ENCODE measurements at places on chromosomes 5 and 9.
A peak's percentile ranks its signal among the peaks of the same experiment; 100 is the strongest.

GRCh38 chr9:109517901-109518377, 19.8 kb upstream of the PTPN3 start:
- H3K27me3 ChIP-seq, result peaks cover 6% of the 10 kb centered on the region
- H3K36me3 ChIP-seq, result no peaks in the 10 kb centered on the region
- H3K4me3 ChIP-seq, result no peak overlapping the region
- no peaks in the 10 kb centered on the region for H3K4me1 ChIP-seq
- no peak overlapping the region for H3K27ac ChIP-seq
- DNase-seq, result no peak

GRCh38 chr5:158514986-158515359, 584.7 kb downstream of the EBF1 start:
- H3K4me1 ChIP-seq, result peaks cover 19% of the 10 kb centered on the region
- H3K36me3 ChIP-seq, result no peaks in the 10 kb centered on the region
- no peak overlapping the region for H3K27ac ChIP-seq
- no peak for DNase-seq
- H3K27me3 ChIP-seq, result no peaks in the 10 kb centered on the region
- no peak overlapping the region for H3K4me3 ChIP-seq

- H3K4me3 ChIP-seq, result no peak overlapping the region
- no peaks in the 10 kb centered on the region for H3K27me3 ChIP-seq
- no peaks in the 10 kb centered on the region for H3K4me1 ChIP-seq
- no peak for DNase-seq
Measured at GRCh38 chr9:4654538-4654937, 7.6 kb upstream of the PLPP6 start.

DNA sequence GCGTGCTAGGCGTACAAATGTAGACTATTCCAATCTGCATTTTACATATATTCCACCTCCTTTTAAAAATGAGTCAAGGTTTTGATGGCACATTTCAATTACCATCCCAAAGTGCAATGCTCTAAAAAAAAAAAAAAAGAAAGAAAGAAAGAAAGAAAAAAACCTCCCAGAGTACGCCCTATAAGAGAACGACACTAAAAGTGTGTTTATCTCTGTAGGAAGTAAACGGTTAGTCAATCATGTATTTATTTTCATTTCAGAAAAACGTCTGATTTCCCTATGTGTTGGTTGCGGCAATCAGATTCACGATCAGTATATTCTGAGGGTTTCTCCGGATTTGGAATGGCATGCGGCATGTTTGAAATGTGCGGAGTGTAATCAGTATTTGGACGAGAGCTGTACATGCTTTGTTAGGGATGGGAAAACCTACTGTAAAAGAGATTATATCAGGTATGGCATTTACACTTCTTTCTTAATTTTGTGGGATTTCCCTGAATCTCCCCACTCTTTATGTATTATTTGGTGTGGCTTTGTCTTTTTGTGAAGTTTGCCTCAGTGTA, 1.1 kb downstream of the ISL1 start:
- no peaks in the 10 kb centered on the region for H3K36me3 ChIP-seq
- peaks cover 27% of the 10 kb centered on the region for H3K4me1 ChIP-seq
- H3K27ac ChIP-seq, result no peak overlapping the region
- H3K27me3 ChIP-seq, result peaks cover 100% of the 10 kb centered on the region
- H3K4me3 ChIP-seq, result no peak overlapping the region
- DNase-seq, result no peak

DNA sequence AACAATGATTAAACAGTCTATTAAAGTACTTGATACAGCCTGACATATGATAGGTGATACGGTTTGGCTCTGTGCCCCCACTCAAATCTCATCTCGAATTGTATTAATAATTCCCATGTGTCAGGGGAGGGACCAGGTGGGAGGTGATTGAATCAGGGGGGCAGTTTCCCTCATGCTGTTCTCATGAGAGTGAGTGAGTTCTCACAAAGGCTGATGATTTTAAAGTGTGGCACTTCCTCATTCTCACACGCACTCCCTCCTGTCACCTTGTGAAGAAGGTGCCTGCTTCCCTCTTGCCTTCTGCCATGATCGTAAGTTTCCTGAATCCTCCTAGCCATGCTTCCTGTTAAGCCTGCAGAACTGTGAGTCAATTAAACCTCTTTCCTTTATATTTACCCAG, 40.1 kb upstream of the TARS1 start:
- H3K36me3 ChIP-seq, result no peaks in the 10 kb centered on the region
- no peak overlapping the region for H3K27ac ChIP-seq
- no peaks in the 10 kb centered on the region for H3K27me3 ChIP-seq
- no peak for DNase-seq
- no peaks in the 10 kb centered on the region for H3K4me1 ChIP-seq
- no peak overlapping the region for H3K4me3 ChIP-seq

DNA sequence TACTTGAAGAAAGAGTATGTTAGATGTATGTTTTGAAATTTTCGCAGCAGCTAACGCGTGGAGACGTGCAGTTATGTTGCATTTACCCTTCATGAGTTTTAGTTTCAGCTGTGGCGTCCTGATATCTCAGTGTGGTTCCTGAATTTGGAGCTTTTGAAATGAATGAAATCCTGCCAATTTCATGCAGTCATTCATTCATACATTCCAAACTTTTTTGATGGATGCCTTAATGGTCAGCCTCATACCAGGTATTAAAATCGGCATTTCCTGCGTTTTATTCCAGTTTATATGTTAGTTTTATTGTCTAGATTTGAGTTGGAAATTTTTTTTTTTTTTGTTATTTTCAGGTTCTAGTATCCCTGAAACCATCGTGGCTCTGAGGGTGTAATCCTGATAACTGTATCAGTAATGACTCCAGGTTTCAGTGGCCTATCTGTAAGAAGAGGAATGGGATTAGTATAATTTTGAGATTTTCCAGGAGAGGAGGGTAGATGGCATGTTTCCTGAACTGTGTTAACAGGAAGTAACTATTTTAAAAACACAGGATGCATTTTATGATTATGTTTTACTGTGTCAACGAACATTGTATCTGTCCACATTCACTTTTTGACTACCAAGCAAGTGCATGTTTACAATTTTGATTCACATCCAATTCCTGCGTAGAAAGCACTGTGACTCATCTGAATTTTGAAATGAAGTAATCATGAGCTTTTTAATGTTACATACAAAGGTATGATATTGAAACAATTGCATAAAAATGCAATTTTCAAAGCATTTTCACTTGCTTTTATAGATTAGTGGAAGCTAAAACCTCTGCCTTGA, 1.0 kb downstream of the FOCAD start:
- H3K27me3 ChIP-seq, result no peaks in the 10 kb centered on the region
- no peak for DNase-seq
- H3K4me1 ChIP-seq, result peaks cover 69% of the 10 kb centered on the region
- H3K27ac ChIP-seq, result peak overlapping the region; percentile 96
- no peaks in the 10 kb centered on the region for H3K36me3 ChIP-seq
- peak overlapping the region; percentile 91 for H3K4me3 ChIP-seq

- H3K27ac ChIP-seq, result peak overlapping the region; percentile 30
- DNase-seq, result no peak
- no peaks in the 10 kb centered on the region for H3K27me3 ChIP-seq
Measured at GRCh38 chr9:123003466-123003865, 30.0 kb upstream of the GPR21 start.

GRCh38 chr5:17723876-17724275, 89.6 kb downstream of the TAF11L14 start:
- no peak for DNase-seq
- H3K36me3 ChIP-seq, result no peaks in the 10 kb centered on the region
- H3K4me3 ChIP-seq, result no peak overlapping the region
- H3K27me3 ChIP-seq, result no peaks in the 10 kb centered on the region
- no peaks in the 10 kb centered on the region for H3K4me1 ChIP-seq
